Spinal cord (tissue), 10 donors: ENCODE measurements at places on chromosomes 1 and 21. TPM values are rescaled to one million over a fixed set of nuclear protein-coding genes. Genes with fewer than 3 reads are reported as not detected.

The KCNE2 gene
- polyA plus RNA-seq: 1.3 TPM

The ERG gene
- 7.6 TPM for polyA plus RNA-seq

The OSCP1 gene
- polyA plus RNA-seq: 20.0 TPM

The GUCA2A gene
- polyA plus RNA-seq: not detected
